ENCODE measurements at places on chromosomes 2 and 18. TPM values are rescaled to one million over a fixed set of nuclear protein-coding genes. Genes with fewer than 3 reads are reported as not detected.

Gene SERPINB4
- not detected for total RNA-seq

Gene AQP4
- 0.93 TPM for total RNA-seq

Gene CRYBA2
- not detected for total RNA-seq

Gene IL36G
- not detected for total RNA-seq

Gene SP140
- 0.47 TPM for total RNA-seq

Gene FOXD4L1
- 0.12 TPM for total RNA-seq

Gene FHOD3
- 44.5 TPM for total RNA-seq

Gene ABHD1
- 0.47 TPM for total RNA-seq

Gene CD8B
- 0.88 TPM for total RNA-seq

Gene EML6
- total RNA-seq = 21.1 TPM

Gene DHX57
- total RNA-seq = 22.2 TPM

Gene FAM237A
- total RNA-seq = not detected

Gene DSG1
- total RNA-seq = 0.06 TPM

Gene HNRNPLL
- total RNA-seq = 74.2 TPM

Gene POU3F3
- 71.6 TPM for total RNA-seq

Gene KRTCAP3
- 1.1 TPM for total RNA-seq

Gene AGFG1
- total RNA-seq = 79.8 TPM

Gene SLC5A7
- total RNA-seq = 0.53 TPM

Gene TEX44
- total RNA-seq = not detected

Gene C1GALT1C1L
- 1.1 TPM for total RNA-seq

Gene DCDC2C
- total RNA-seq = 0.93 TPM

Gene FER1L5
- total RNA-seq = 1.6 TPM

Gene ANKRD30BL
- total RNA-seq = 1.4 TPM

Gene IL1B
- total RNA-seq = 0.88 TPM

Gene CEBPZ
- total RNA-seq = 35.1 TPM

Gene MAIP1
- total RNA-seq = 33.9 TPM

Gene CRYGC
- not detected for total RNA-seq

Gene HJURP
- total RNA-seq = 13.3 TPM

Gene CYP26B1
- total RNA-seq = 48.2 TPM

Gene B3GNT7
- total RNA-seq = 4.7 TPM

Gene ZAP70
- 4.3 TPM for total RNA-seq

Gene ANAPC1
- 60.9 TPM for total RNA-seq

Gene MARS2
- total RNA-seq = 9.1 TPM

Gene TRAPPC12
- total RNA-seq = 127 TPM
